Astrocyte of the hippocampus (primary cell): ENCODE measurements at places on chromosomes 1 and 21.
A peak's percentile ranks its signal among the peaks of the same experiment; 100 is the strongest.

GRCh38 chr1:26257222-26257621 is 22.7 kb upstream of the SH3BGRL3 start:
- DNase-seq = no peak

DNA sequence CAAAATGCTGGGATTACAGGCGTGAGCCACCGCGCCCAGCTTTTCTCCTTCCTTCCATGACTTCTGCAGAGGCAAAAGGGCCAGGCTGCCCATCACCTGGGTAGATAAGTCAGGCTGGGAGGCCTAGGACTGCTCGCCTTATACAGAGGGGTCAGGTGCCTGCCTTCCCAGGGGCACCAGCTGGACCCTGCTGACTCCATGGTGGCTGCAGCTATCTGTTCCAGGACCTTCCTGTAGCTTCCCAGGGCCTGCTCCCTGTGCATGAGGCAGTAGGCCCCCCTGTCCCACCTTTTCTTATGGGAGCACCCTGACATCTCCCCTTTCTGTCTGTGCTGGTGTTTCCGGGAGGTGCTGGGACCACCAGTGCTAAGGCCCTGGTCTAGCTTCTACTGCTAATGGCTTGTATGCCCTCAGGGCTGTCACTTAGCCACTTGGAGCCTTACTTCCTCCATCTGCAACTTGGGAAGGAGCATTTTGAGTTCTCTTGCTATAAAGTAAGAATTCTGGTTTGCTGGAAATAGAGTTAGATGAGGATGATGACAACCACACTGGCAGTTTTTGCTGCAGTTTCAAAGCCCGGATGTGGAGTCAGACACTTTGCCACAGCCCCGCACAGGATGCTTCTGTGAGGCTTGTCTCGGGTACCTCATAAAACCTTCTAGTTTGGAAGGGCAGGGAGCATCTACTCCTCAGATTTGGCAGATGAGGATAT is 14.4 kb downstream of the SOX13 start:
- DNase-seq = no peak

- DNase-seq = peak; percentile 88
These were observed 958 bp downstream of the LYPLAL1 start for GRCh38 chr1:219174460-219175211.

DNA sequence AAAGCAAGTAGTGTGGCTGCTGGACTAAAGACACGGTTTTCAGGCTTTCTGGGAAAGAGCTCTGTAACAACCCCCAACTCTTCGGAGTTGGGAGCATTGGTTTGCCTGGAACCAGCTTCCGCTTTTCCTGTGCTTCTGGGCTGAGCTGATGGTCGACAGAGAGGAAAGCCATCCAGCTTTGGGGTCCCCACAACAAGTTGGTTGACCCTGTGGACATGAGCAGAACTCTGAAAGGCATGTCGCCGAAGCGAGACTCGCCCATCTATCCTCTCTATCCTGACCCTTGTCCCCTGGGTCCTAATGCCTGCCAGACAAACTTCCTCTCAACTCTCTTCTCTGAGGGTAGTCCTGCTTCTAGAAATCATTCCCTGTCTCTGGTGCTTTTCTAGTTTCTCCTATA is 31.9 kb upstream of the FCGR2A start:
- DNase-seq = no peak

- no peak for DNase-seq
These were observed 296.0 kb downstream of the HLX start for GRCh38 chr1:221175249-221175648.

DNA sequence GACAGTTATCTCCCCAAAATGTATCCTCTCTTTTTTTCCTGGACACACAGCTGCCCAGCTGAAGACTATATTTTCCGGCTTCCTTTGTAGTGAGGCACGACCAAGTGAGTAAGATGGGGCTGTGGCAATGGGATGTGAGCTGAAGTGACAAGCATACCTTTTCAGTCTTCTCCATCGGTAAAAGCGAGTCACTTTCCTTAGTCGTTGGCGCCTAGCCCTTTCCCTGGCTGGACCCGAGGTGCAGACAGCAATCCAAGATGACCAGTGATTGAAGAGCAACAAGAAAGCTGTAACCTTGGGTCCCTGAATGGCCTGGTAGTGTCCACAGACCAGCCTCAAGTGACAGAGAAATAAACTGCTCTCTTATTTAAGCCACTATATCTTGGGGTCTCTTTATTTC is 155.2 kb downstream of the NR5A2 start:
- no peak for DNase-seq

- peak; percentile 96 for DNase-seq
These were observed 22.6 kb downstream of the COL18A1 start for GRCh38 chr21:45427331-45428271.

DNA sequence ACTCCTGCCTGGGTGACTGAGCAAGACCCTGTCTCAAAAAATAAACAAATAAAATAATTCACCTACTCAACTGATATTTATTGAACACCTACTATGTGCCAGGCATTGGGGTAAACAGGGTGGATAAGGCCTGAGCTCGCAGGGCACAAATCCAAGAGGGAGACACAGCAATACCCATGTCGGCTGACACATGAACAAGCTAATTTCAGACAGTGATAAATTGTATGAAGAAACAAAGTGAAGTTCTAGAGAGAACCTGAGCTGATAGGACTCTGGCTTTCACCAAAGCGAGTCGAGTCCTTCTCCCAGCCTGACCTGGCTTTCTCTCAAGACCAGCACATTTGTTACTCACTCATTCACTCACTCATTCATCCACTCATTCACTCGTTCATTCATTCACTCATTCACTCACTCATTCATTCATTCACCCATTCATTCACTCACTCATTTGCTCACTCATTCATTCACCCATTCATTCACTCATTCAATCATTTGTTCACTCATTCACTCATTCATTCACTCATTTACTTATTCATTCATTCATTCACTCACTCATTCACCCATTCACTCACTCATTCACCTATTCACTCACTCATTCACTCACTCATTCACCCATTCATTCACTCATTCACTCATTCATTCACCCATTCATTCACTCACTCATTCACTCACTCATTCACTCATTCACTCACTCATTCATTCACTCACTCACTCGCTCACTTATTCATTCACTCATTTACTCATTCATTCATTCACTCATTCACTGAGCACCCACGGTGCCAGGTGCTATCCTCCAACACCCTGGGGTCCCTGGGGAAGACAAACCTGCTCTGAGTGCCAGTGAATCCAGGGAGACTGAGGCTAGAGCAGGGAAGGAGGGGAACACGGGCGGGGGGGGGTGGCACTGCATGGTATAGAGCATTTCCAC is 37.4 kb upstream of the CASZ1 start:
- DNase-seq = no peak

DNA sequence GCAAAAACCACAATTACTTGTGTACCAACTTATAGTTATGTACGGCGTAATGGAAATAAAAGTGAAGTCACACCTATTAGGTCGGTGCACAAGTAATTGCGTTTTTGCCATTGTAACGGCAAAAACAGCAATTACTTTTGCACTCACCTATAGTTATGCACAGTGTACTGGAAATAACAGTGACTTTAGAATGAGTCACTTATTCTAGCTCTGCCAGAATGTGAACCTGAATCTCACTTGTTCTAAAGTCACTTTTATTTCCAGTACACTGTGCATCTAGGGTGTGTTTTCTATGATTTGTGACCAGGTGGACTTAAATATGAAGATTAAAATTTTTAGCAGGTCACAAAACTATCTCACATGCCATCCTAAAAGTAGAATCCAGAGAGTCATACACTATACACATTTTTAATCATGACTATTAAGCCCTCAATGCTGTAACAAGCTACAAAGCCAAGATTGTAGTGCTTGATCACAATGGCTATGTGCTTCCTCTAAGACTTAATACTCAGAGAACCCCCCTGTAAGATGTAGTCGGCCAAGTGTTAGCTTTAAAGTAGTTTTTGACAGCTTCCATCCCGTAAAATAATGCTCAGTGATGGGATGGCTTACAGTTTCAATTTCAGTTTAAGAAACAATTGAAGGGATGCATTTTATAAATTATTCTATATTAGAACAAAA is 218.8 kb downstream of the NEGR1 start:
- DNase-seq = peak; percentile 24

- peak; percentile 32 for DNase-seq
These were observed 87.5 kb downstream of the RWDD3 start for GRCh38 chr1:95321531-95321930.

DNA sequence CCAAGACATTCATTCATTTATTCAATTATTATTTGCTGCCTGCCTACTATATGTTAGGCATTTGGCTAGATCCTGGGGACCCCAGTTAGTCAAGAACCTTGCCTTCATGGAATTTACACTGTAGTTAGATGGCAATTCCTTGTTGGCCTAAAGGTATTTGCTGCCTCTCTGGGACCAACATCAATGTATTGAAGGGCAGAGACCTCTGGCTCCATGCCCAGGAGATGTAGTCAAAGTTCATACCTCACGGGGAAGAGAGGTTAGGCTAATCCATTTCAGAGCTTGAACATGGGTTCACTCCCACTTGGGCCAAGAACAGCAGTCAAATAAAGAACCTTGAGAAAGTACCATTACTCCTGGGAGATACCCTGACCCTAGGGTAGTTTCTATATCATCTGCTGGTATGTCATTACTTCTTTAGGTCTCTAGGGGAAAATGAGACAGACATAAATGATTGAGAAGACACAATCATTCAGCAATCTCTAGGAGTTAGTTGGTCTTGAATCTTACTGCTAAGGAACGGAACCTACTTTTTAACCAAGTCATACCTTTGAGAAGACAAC is 32.0 kb downstream of the SORT1 start:
- DNase-seq = no peak

- DNase-seq = peak; percentile 32
These were observed 27.3 kb downstream of the CDCP2 start for GRCh38 chr1:54125386-54126070.

- no peak for DNase-seq
These were observed 19.3 kb upstream of the RAB3GAP2 start for GRCh38 chr1:220291580-220291979.

- DNase-seq = no peak
These were observed 355.8 kb upstream of the LYPLAL1 start for GRCh38 chr1:218817691-218818465.

DNA sequence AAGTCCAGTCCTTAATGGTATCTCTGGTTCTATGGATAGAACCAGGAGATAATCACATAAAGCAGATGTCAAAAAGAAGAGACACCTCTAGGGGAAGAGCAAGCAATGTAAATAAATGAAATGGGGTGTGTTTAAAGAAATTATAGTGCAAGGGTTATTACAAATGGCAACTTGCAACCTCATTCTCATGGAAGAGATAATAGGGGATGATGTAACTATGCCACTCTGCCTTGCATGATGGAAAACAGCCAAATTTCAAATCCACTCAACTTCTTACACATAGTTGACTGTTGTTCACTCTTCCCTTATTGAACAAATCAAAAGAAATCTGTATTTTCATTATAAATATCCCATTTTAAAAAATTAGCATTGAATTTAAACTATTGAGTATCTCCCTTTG is 274.0 kb upstream of the TMPRSS15 start:
- no peak for DNase-seq

DNA sequence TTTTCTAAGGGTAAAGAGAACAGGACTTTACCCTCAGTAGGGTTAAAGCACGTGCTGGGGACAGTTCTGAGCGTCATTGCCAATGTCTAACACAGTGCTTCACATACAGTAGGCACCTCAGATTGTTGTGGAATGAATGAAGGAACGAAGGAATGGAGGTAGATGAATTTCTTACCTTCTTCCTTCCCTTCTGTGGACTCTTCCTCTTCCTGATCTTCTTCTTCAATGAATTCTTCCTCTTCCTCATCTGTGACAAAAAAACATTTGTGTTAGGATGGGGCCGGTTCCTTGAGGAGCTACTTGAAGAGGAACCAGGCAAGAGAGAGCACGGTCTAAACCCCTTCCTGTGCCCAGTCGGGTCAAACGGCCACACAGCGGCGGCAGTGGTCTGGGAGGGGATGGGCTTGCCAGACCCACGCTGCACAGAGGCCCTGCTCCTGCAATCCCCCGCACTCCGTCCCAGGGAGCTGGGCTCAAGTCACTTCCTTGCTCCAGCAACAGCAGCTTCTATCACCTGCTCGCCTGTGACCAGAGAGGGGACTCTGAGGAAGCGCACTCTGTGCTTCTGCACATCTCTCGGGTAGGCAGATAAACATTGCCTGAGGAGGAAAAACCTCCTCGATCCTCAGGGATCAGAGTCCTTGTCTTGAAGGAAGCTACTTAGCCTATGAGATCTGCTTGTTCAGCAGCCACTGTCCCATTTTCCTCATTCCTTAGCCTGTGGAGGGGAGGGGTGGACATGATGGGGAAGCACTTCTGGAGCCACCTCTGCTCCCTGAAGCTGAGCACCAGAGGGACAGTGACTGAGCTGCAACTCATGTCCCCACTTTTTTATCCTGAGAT is 8.0 kb upstream of the SLC30A2 start:
- no peak for DNase-seq

DNA sequence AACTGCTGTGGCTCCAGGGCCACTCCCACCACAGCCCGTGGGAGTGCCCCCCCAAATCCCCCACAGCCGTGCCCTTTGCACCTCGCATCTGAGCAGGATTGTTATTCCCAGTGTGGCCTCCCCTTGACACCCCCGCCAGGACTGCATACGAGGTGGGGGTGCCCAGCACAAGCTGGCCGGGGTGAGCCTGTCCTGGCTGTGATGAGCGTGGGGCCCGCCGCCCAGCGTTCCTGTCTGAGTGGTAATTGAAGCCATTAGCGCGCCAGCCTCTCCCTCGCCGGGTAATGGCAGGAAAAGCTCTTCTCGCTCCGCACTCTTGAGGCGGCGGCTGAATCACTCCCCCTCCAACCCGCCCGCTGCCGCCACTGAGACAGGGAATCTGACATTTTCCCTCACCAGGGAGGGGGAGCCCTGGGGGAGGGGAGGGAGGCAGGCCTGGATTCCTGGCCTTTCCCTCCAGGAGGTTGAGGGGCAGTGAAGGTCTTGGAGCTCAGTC is 27.7 kb downstream of the PTPRF start:
- peak; percentile 86 for DNase-seq

DNA sequence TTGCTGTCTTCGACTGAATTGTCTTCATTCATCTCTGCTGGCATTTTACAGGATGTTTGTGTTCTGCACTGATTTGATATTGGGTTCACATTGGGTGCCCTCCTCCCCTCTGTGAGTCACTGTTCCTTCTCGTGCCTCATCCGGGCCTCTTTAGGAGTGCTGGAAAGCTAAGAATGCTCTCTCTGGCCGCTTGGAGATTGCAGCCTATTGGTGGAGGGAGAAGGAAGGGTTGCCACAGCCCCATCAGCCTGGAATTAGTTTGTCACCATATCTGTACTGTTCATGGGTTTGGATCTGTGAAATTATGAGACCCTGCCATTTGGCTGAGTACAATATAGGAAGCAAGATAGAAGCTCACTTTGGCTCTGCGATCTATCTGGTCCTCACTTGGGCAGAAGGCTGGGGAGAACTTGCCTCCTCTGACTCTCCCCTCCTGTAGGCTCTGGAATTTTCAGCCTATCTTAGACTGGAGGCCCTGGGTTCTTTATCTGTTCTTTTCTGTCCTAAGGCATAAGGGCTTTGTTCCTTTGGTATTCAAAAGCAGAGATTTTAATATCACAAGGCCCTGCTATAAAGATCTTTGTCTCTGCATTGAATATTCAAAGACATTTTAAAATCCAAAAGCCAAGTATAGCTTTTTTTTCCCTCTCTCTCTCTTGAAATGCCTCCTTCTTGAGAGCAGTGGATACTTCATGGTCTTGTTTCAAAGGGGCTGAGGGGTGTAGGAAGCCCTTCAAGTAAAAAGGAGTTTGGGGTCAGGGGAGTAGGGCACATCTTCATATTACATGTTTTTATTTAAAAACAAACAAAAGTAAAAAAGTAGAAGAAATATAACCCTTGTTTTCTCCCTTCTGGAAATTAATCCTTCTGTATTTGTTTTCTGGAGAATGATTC is 347.9 kb downstream of the ZP4 start:
- no peak for DNase-seq

- no peak for DNase-seq
These were observed 69.2 kb upstream of the EPS8L3 start for GRCh38 chr1:109832945-109833344.

- DNase-seq = no peak
These were observed 2.6 kb upstream of the TDRD10 start for GRCh38 chr1:154499446-154499845.
